MG63 (cell line): ENCODE measurements at places on chromosomes 3 and 15. TPM values are rescaled to one million over a fixed set of nuclear protein-coding genes. Genes with fewer than 3 reads are reported as not detected.
A peak's percentile ranks its signal among the peaks of the same experiment; 100 is the strongest.

Gene GATM
- 0.23 TPM in 1 of 2 replicates, not detected in the other for total RNA-seq

Gene DAZL
- not detected in 2 replicates for total RNA-seq

Gene SERINC4
- not detected in 2 replicates for total RNA-seq

Gene STAB1
- not detected in 2 replicates for total RNA-seq

Gene CRYBG3
- 5.1 and 6.5 TPM in 2 replicates for total RNA-seq

Gene CDC25A
- 11.2 and 25.3 TPM in 2 replicates for total RNA-seq

Gene DLEC1
- not detected in 2 replicates for total RNA-seq

Gene SCN11A
- not detected in 2 replicates for total RNA-seq

Gene AHSG
- total RNA-seq, result not detected in 2 replicates

Gene NR1I2
- not detected in 2 replicates for total RNA-seq

Gene NEDD4
- total RNA-seq, result 9.9 and 78.4 TPM in 2 replicates

DNA sequence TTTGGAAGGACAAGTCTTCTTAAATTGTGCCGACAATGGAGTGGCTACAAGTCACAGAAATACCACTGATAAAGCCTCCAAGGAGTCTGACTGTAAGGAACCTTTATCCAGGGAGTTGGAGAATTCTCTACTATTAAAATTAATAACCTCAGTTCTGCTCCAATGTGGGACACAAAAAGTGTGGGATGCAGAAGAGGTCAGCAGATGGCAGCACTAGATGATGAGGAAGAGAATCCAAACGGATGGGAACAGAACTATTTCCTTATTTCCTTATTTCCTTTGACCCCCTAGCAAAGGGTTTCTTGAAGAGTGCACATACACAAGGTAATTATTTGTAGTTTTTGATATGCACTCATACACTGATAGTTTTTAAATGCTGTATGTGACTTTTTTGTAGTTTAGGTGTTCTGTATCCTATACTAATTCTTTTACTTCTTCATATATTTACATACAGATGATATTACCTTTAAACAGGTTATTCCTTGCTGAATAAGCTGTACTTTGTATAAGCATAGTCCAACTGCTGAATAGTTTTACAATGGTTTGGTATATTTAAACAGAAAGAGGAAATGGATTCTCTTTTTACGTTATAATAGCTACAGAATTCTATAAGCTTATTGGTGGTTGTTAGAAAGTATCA is 25.6 kb upstream of the NLGN1 start:
- DNase-seq, result peak; percentile 30

- no peak for DNase-seq
Observed at GRCh38 chr15:40282869-40283614, at the start of gene ANKRD63. Gene ANKRD63 (minus strand): TSS chr15:40283064. CDS start chr15:40282586, 478 bp downstream.

DNA sequence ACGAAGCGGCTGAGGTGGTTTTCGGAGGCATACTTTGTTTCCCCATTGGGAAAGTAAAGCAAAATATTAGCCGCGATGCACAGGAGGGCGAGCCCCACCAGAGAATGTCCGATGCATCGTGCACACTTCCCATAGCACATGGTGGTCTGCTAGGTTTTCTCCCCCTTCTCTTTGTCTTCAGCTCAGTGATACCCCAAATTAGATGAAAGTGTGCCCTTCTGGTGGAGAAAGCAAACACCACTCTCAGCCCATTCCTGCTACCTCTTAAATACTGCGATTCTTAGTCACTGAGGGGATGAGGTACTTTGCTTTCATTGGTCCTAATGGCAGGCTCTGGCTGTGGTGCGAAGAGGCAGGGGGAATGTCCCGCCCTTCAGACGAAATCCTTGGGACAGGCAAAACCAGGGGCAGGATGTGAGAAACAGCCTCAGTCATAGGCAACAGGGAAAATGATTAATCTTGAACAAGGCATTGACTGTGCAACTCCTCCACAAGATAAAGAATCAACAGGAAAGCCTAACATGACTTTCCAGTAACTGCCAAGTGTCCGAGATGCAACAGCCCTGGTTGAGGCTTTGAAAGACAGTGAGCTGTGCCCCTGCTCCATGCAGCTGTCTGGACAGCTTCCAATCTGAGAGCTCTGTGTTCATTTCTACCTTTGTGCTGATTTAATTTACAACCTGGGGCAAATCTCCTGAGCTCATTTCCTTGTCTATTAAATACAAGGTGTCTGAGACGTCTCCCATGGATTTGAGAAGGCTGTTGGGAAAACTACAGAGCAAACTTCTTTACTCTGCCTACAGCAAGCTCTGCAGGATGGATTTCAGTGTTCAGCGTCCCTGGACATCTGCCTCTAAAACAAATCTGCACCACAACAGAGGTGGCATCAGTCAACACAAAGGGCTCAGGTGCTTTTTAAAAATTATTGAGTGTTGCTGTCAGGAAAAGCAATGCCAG is at the start of gene TM4SF1:
TSS of gene TM4SF1 (minus strand) at position 242 of the 957 bp plus-strand sequence. CDS start at position 140, 102 bp downstream.
- peak; percentile 97 for DNase-seq

GRCh38 chr15:70547846-70548487 is 215.4 kb downstream of the UACA start:
- DNase-seq, result no peak

DNA sequence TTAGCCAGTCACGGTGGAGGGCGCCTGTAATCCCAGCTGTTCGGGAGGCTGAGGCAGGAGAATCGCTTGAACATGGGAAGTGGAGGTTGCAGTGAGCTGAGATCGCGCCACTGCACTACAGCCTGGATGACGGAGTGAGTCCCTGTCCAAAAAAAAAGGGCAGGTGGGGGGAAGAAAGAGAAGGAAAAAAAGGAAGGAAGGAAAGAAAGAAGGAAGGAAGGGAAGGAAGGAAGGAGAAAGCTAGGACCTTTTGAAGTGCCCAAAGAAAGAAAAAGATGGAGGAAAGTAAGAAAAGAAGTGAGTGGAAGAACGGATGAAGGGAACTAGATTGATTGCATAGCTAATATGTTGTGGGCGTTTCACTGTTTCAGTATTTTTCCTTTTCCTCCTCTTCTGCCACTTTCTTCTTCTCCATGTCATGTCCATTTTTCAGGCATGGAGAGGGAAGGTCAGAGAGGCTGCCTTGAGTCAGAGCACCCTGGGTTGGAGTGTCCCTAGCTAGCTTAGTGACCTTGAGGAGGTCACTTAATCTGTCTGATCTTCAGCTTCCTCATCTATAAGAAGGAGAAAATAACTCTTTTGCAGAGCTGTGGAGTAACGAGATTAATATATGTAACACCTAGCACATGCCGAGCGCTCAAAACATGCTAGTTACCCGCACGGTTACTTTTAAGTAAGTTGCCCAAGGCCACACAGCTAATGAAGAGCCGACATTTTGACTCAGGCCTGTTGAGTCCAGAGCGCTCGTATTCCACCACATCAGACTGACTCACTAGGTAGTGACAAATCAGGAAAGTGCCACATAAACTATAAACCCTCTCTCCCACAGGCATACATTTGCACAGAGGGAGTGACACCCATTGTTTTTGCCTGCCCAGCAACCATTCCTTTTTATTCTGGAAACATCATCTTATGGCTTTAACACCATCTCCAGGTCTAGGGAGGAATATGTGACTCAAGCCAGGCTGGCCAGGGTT is 42.2 kb downstream of the BHLHE40 start:
- peak; percentile 6 for DNase-seq

- DNase-seq, result no peak
Observed at GRCh38 chr3:194972641-194973040, 287.0 kb downstream of the FAM43A start.

- no peak for DNase-seq
Observed at GRCh38 chr3:127761441-127761801, 60.9 kb downstream of the MGLL start.

DNA sequence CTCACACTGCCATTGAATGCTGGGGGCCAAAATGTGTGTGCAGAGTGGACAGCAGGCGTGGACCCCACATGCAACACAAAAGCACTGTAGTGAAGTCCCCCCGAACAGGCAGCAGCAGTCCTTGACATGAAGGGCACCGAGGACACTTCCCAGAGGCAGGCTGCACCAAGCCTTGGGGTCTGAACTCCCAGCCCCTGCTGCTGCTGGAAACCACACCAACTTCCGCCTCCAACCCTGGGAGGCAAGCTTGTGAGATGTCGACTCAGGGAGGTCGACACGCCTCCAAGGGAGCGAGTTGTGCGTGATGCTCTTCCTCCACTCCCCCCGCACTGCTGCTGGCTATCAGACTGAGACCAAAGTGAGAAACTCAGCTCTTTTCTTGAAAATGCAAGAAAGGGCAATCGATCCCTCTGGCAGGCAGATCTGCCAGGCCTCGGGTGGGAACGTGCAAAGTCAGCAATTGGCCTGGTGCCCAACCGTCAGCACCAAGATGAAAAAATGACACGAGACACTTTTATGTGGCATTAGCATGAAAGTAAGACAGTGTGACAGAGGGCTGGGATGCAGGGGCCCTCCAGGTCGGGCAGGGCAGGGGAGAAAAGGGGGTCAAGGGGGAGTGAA is 43.6 kb downstream of the WHAMM start:
- no peak for DNase-seq

DNA sequence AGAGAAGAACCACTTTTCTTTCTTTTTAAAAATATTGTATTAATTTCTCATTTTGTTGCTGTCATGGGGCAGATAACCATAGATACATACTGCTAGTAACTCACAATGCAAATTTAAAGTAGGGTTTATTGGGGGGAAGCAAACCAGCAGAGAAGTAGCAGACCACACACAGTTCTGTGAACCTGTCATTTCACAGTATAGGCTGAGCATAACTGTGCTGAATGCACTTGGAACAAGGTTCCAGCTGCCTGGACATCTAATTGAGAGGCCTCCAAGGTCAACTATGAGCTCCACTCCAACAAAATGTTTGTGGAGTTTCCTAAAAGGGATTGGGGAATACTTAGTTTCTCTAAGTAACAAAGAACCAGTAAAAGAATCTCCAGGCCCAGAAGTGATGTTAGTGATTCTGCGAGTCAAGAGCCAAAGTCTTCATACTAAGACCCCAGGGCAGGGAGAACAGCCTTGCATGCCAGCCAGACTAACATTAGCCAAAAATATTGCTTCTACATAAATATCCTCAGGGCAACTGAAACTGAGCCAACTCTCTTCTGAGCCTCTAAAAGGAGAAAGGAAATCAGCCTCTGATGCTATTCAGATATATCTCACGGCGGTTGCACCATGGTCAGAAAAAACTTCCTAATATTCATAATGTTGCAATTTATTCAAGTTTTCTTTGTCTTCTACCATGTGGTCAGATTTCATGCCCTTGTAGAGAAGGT is 856.4 kb upstream of the ALCAM start:
- no peak for DNase-seq

DNA sequence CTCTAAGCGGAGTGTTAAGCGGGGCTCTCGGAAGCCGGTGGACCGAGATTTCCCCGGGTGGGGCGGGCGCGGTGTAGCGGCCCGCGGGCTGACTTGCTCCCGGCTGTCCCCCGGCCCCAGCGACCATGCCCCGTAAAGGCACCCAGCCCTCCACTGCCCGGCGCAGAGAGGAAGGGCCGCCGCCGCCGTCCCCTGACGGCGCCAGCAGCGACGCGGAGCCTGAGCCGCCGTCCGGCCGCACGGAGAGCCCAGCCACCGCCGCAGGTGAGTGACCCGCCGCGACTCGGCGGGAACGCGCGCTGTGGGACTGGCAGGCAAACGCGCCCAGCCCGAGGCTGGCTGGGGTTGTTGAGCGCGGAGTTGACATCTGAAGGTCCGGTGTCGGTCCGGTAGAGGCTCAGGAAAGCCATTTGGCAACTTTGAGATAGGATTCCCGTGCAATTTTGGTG is 1.3 kb downstream of the SMC4 start:
- peak; percentile 18 for DNase-seq

DNA sequence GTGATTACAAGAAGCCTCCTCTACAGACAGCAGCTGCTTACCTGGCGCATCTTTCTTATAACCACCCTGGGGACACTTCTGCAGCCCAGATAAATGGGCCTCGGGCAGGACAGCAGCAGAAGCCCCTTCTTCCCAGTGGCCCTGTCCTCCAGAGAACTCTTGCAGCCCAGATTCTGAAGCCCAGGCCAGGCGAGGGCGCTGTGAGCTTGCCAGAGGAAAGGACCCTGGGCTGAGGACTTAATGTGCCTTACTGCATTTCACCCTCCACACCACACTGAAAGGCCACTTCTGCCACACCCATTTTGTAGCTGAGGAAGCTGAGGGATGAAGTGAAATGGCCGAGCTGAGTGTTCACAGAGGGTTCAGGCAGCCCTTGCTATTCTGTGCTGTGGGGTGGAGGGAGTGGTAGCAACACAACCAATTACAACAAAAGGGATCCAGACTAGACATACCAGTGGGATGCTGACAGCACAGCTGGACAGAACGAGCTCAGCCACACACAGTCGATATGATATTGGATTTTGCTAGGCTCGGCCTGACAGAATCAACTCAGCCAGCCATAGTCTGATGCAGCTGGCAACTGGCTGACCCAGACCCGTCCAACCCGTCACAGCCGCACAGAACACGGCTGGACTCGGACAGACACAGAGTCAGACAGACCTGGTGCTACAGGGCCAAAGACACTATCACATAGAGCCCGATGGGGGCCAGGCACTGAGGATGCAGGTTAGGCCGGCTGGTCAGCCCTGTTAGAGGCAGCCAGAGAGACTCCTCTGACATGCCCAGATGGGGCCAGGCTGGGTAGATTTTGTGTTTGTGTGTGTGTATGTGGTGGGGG is 7.3 kb downstream of the ACOX2 start:
- no peak for DNase-seq

DNA sequence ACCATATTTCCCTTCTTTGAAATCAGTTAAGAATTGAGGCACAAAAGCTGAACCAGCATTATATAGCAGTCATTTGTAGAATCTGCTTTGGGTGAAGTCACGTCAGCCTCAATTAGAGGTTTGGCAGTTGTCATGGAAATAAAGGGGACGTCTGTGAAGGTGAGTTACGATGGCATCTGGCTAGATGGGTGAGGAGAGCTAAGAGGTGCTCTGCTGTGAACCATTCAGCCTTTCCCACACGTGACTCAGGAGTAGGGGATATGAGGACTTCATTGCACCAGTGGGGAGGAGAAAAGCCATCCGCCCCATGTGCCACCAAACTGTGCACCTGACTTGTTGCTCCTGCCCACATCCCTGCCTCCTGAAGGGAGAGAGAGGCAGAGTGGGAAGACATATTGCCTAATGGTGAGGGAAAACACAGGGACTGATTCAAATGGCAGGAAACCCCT is 2.8 kb upstream of the C15orf40 start:
- no peak for DNase-seq

DNA sequence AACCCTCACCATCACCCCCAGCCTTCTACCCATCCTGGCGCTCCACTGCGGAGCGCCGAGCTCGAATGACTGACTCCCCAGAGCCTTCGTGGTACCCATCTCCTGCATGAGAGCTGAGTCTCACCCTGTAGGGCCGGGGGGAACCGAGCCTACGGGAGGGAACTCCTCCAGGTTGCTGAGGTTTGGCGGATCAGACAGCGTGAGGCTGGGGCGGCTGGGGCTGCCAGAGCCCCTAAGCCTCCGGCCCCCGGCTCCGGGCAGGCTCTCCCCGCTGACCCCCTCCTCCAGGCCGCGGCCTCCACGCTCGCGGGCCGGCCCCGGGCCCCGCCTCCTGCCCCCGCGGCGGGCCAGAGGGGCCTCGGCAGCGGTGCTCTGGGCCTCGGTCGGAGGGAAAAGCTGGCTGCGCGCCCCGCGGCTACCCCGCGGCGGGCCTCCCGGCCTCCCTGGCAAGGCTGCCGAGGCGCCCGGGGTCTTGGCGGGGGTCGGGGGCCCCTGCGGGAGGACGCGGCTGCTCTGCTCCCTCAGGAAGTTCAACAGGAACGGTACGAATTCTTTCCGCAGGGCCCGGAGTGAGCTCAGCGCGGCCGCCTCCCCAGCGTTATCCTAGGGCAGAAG is 643 bp downstream of the CDAN1 start:
- DNase-seq, result no peak

GRCh38 chr3:64079369-64080150 is 56.3 kb upstream of the PSMD6 start:
- DNase-seq, result no peak

GRCh38 chr3:27570421-27571106 is 86.4 kb upstream of the SLC4A7 start:
- DNase-seq, result no peak

GRCh38 chr3:189355115-189355480 is 183.3 kb downstream of the TPRG1 start:
- no peak for DNase-seq
